ENCODE measurements at places on chromosomes 3 and 15. TPM values are rescaled to one million over a fixed set of nuclear protein-coding genes. Genes with fewer than 3 reads are reported as not detected.

The BMF gene
- 26.0 TPM for polyA plus RNA-seq

DNA sequence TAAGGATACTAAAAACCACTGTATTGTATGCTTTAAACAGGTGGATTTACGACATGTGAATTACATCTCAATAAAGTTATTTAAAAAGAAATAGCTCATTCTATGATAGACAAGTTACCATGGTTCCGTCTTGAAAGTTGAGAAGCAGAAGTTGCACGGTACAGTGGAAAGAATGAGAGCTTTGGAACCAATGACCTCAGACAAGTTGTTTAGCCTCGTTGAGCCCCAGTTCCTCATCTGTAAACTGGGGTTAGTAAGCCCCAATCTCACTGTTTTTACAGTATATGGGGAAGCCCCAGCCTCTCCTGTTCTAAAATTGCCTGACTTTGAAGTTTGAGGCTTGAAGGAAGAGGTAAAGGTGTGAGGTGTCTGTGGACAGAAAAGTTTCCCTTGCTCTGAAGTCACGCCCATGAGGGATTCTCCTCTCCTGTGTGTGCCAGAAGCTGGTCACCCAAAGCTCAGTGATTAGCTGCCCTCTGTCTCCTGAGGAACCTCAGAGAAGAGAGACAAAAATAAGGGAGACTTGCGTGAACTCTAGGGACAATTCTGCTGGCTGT lies 10.0 kb downstream of the CRYGS start:
- DNase-seq = no peak

- DNase-seq = peak; percentile 75
Measured at GRCh38 chr3:134312072-134312872, 61.6 kb upstream of the RYK start.

- no peak for DNase-seq
Measured at GRCh38 chr3:15256861-15257341, 50.9 kb downstream of the CAPN7 start.

GRCh38 chr15:48644827-48645557 lies 517 bp downstream of the FBN1 start:
- peak; percentile 56 for DNase-seq

The IQCF5 gene
- polyA plus RNA-seq = not detected

The SPINT1 gene
- 5.3 TPM for polyA plus RNA-seq

The FHIT gene
- 31.2 TPM for polyA plus RNA-seq

- peak; percentile 57 for DNase-seq
Measured at GRCh38 chr3:33722626-33723370, 4.7 kb upstream of the CLASP2 start.

GRCh38 chr3:111808439-111808838 lies 50.6 kb upstream of the PHLDB2 start:
- no peak for DNase-seq

- no peak for DNase-seq
Measured at GRCh38 chr3:141067206-141067974, 16.2 kb downstream of the SPSB4 start.

- no peak for DNase-seq
Measured at GRCh38 chr3:141939759-141940158, 63.3 kb downstream of the ATP1B3 start.

GRCh38 chr3:106458952-106459351 lies 590.1 kb upstream of the CBLB start:
- DNase-seq = peak; percentile 6

DNA sequence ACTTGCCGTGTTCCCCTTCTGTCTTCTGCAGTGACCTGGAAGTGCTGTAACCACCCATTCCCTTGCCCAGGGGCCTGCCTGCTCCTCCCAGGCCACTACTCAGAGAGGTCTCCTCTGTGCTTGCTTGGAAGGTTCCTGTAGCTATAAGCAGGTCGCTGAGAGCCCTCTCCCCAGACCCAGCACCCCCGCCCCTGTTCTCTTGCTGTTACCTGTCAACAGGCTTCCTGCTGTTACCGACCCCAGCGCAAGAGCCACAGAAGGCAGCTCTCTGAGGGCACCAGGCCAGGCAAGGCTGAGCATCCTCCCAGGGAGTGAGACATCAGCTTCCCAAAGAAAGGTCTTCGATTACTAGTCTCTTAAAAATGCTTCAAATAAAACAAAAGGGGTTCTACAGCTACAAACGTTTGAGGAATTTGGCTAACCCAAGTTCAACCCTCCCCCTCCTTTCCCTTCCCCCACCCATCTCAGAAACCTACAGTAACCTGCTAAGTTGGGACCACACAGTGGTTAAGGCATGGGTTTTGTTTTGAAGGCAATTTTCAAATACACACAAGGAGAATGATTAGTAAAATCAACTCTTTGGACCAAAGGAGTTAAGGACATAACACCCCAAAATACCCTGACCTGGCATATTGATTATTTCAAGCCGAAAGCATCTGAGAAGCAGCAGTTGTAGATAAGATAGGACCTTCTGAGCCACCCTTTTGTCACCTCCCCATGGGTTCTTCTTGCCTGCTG lies 74.9 kb upstream of the MFGE8 start:
- DNase-seq = no peak

The TPM1 gene
- polyA plus RNA-seq = 7,519 TPM

All from cardiac muscle cell (in vitro differentiated cells and primary cell).